ENCODE measurements at places on chromosomes 5 and 9.

DNA sequence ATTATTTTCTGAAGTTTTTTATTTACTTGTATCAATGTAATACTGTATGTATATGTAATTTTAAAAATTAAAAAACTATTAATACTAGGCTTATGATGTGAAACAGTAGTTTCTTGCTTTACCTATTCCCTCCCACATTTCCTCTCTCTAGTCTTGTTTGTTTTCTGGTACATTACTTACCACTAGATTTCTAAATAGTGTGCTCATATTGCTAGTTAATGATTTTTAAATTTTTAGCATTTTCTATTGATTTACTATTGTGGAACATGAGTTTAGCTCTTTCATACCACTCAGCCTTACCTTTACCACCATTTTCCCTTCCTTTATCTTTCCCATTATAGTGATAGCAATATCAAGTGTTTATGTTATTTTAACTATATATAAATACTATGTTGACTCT, 39.3 kb downstream of the UBE2R2 start:
- DNase-seq = no peak

DNA sequence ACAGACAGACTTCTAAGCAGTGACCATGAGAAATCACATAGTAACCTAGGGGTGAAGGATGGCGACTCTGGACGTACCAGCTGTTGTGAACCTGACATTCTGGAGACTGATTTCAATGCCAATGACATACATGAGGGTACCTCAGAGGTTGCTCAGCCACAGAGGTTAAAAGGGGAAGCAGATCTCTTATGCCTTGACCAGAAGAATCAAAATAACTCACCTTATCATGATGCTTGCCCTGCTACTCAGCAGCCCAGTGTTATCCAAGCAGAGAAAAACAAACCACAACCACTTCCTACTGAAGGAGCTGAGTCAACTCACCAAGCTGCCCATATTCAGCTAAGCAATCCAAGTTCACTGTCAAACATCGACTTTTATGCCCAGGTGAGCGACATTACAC, 38.0 kb upstream of the CCDC152 start:
- DNase-seq = peak; percentile 18

- DNase-seq = no peak
Observed at GRCh38 chr5:146832985-146833732, 45.4 kb downstream of the PPP2R2B start.

DNA sequence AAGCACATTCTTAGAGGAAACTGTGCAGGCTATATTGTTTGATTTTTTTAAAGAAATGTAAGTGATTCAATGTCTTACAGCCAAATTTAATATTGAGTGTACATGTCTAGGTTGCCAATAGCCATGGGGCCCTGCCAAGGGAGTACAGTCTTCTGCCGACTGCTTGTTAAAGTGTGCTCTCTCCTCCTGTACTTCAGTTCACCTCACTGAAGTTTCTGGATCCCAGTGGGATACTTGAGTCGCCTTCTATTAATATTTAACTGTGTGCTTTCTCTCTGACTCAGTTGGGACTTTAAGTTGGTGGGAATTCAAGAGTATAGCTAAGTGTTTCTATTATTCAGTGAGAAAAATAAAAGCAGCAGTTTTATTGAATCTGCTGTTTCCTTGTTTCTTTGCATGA, 44.5 kb upstream of the C5orf47 start:
- DNase-seq = no peak

GRCh38 chr5:131405674-131406073, 141.8 kb downstream of the CDC42SE2 start:
- DNase-seq = no peak

GRCh38 chr5:1952444-1953099, 69.8 kb upstream of the IRX4 start:
- DNase-seq = no peak

- no peak for DNase-seq
Observed at GRCh38 chr5:138226910-138227309, 13.8 kb upstream of the CDC23 start.

GRCh38 chr9:119375892-119376291, 6.7 kb upstream of the BRINP1 start:
- peak; percentile 24 for DNase-seq

DNA sequence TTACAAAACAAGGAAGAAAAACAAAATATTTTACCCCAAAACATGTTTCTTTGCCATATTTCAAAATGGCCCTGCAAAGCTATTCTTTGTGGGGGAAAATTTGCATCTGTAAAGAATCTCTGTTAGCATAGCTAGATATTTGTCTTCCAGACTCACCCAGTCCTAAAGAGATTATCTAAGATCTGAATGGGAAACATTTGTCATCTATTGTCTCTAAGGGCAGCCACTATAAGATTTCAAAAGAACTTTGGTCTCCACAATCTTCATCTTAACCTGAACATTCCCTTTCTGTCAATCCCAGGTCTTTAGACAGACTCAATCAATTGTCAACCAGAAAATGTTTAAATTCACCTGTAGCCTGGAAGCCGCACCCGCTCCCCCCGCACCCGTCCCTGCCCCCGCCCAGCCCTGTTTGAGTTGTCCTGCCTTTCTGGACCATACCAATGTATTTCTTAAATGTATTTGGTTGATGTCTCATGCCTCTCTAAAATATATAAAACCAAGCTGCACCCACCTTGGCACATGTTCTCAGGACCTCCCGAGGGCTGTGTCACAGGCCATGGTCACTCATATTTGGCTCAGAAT, 330.6 kb downstream of the RAB3C start:
- DNase-seq = no peak

- DNase-seq = no peak
Observed at GRCh38 chr9:128540634-128541360, 11.6 kb upstream of the SPTAN1 start.

DNA sequence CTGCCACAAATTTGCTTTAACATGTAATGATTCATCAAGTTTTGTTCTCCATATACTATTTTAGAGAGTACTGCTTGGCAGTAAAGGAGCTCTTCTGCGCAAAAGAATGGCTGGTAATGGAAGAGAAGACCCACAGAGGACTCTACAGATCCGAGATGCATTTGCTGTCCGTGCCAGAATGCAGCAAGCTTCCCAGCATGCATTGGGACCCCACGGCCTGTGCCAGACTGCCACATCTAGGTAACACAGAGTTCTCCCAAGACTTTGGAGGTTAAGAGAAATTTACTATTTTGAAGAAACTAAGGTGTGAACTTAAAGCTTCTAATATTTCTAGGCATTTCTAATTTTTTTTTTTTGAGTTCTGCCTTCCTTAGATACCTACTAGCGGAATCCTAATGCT, 107.1 kb downstream of the MUSK start:
- no peak for DNase-seq

DNA sequence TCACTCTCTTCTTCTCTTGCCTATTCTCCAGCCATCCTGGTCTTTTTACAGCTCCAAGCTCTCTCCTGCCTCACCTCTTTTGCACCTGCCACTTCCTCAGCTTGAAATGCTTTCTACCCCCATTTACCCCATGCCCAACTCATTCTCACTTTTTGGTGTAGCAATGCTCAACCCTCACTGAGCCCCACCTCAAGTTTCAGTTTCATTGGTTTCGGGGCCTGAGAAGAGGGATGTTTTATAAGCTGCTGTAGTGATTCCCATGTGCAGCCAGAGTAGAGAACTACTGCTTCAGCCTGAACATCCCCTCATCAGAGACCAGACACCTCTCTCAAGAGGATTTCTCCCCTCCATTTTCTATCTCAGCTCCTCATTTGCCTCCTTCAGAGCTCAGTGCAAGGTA, 45.2 kb upstream of the FYB1 start:
- DNase-seq = no peak

- no peak for DNase-seq
Observed at GRCh38 chr9:14301006-14301405, 12.9 kb downstream of the NFIB start.

- no peak for DNase-seq
Observed at GRCh38 chr9:5041390-5042115, 56.5 kb downstream of the JAK2 start.

- DNase-seq = no peak
Observed at GRCh38 chr5:6360323-6361072, 17.8 kb downstream of the MED10 start.

- no peak for DNase-seq
Observed at GRCh38 chr9:132630811-132631210, 39.0 kb downstream of the DDX31 start.

DNA sequence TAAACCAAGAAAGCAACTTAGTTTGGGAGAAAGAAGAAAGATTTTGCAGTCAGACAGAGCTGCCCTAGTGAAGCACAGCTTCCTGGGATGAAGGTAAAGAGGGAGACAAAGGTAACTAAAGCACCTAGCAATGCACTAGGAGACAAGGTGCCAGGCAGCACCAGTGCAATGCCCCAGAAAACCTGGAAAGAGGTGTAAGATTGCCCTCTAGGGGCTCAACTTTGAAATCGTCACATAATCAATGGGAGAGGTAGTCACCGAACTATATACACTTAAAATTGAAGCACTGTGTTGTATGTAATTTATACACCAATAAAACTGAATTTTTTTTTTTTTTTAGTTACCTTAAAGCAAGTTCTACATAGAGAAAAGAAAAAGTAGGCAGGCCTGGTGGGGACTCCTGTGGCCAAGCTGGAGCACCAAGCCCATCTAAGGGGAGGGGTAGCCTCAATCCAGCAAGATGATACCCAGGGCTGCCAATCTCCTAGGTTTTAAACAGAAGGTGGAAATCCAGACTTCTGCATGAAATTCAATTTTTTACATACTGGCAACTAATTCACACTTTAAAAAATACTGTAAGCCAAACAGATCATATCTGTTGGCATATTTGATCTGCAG, 48.2 kb downstream of the CDK5RAP2 start:
- peak; percentile 10 for DNase-seq

All from activated CD4-positive, alpha-beta T cell treated with anti-CD3 and anti-CD28 coated beads for 36 hours (primary cell).